ENCODE measurements at places on chromosomes 4 and X. TPM values are rescaled to one million over a fixed set of nuclear protein-coding genes. Genes with fewer than 3 reads are reported as not detected.
A peak's percentile ranks its signal among the peaks of the same experiment; 100 is the strongest.

DNA sequence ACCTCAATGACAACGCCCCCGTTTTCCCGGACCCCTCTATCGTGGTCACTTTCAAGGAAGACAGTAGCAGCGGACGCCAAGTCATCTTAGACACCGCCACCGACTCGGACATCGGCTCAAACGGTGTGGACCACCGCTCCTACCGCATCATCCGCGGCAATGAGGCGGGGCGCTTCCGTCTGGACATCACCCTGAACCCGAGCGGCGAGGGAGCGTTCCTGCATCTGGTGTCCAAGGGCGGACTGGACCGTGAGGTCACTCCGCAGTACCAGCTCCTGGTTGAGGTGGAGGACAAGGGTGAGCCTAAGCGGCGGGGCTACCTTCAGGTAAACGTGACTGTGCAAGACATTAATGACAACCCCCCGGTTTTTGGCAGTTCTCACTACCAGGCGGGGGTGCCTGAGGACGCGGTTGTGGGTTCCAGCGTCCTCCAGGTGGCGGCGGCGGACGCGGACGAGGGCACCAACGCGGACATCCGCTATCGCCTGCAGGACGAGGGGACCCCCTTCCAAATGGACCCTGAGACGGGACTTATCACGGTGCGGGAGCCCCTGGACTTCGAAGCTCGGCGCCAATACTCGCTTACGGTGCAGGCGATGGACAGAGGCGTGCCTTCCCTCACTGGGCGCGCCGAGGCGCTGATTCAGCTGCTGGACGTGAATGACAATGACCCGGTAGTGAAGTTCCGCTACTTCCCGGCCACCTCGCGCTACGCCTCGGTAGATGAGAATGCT is 2.2 kb downstream of the FAT4 start:
- no peak for DNase-seq

GBA3 gene
- polyA plus RNA-seq, result not detected

DNA sequence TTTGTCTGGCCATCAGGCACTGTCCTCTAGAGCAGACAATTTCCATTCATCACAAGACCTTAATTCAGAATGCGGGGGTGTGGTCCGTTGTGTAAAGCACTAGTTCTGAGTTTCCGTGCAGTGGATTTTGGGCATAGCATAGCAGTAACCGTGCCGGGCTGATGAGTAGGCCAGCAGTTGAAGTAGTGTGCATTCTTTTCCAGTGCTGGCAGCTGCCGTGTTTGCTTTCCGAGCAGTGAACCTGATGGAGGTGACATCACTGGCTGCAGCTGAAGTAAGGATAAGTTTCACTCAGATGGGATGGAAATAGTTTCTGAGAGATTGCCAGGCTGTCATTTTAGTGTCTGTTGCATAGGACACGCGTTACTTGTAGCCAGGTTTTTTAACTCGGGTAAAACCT is 107.0 kb upstream of the STIM2 start:
- DNase-seq, result peak; percentile 14

DNA sequence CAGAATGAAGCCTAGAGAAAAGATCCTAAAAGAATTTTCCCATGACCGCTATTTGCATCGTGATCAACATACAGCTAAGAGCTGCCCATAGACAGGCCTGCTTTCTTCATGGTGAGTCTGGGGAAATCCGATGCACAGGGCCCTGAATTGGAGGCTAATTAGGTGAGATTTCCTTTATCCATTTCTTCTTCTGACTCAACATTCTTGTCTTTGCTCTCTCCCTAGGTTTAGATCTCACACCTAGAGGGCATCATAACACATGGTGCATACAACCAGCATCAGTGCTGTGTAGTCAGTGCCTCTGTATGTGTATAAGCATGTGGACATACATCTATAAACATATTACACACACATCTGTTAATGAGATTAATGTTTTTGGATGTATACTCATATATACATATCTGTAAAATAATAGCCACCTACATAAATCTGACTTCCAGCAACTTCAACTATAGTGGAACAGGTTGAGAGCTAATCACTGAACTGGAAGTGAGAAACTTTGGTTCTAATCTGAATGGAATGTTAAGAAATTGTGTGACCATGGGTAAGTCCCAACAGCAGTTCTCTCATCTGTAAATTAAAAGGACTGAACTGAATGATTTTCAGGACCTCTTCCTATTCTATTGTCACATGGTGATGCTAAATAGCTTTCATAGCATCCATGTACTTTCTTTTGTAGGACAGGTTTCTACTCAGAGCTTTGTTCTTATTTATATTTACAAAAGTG is 17.5 kb downstream of the GATB start:
- DNase-seq, result no peak

DNA sequence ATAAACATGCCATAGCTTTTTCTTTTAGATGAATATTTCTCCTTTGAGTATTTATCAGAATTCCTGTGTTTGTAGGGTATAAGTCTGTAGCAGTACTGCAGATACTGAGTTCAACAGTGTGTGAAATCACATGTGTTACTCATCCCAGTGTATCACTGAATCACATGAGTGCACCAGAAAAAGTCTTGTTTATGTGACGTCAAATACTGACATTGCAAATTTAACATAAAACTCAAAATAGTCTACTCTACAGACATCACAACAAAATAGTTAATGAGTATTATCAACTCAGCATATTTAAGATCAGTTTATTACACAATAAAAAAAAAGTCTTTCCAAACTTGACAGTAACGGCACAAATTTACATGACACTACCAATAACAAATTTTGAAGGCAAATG is 221.3 kb downstream of the DCTD start:
- no peak for DNase-seq
